ENCODE measurements at places on chromosomes 4 and X.

GRCh38 chrX:151687635-151688034 lies 7.6 kb upstream of the PRRG3 start:
- DNase-seq = no peak

- peak; percentile 74 for DNase-seq
Observed at GRCh38 chr4:99946356-99947189, at the start of gene DNAJB14. Gene DNAJB14 (minus strand): TSS chr4:99946618. CDS start chr4:99946571, 47 bp downstream.

DNA sequence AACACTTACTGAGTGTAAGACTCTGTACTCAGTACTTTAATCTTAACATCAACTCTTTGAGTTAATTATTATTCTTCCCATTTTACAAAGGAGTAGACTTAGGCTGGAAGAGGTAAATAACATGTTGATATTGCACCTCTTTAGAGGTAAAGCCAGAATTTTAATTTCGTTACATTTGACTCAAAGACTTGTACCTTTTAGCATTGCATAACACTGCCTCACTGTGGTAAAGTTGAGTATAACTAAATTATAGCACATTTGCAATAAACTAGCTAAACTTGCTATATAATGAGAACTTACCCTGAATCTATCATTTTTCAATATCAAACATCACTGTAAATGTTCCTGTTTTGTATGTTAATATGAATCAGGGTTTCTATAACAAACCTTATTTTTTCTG lies 218.5 kb downstream of the PRR32 start:
- DNase-seq = no peak

GRCh38 chr4:189305500-189305899 lies 635.2 kb upstream of the FRG1 start:
- DNase-seq = no peak

- DNase-seq = no peak
Observed at GRCh38 chr4:41102414-41103092, 111.8 kb downstream of the APBB2 start.

GRCh38 chr4:86848732-86849619 lies at the start of gene SLC10A6:
Gene SLC10A6 (minus strand): TSS chr4:86849384. CDS start chr4:86849115, 269 bp downstream.
- DNase-seq = no peak
